T-helper 17 cell (primary cell): ENCODE measurements at places on chromosomes 3 and 15.

DNA sequence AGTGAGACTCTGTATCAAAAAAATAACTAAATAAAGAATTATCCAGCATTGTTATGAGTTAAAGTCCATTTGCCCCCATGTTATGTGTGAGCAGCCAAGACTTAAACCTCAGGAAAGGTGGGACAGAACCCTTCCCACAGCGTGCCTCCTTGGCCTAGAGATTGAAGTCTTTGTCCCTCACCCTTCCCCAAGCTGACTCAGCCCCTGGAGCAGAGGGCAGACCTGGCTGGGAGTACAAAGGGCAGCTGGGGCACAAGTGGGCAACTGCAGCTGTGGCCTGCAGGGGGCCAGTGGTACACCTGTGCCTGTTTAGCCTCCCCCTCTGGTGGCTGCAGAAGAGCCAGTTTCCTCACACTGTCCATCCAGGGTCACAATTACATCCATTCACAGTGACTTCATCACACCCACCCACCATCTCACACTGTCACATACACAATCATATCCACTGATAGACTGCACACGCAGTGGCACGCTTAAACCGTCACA, 940 bp upstream of the ACY1 start:
- no peak for DNase-seq

DNA sequence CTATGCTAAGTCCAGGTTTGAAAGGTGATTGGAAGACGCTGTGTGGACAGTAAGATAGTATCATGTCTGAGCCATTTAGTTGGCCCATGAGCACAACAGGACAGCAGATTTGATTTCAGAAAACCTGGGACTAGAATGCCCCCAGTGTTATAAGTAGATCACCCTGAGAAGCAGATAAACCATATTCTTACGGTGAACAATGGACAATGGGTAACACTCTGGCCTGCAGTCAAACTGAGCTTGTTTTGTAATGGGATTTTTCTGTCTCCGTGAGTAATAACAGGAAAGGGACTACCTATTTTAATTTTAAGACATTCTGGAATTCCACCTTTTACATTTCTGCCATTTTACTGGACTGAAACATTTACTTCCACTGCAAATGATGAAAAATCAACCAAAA, 71.5 kb downstream of the LDHAL6B start:
- no peak for DNase-seq

- DNase-seq: no peak
Measured at GRCh38 chr3:98240131-98240530, 23.9 kb upstream of the OR5H6 start.

GRCh38 chr3:186532598-186533072, 11.5 kb downstream of the CRYGS start:
- DNase-seq: no peak

DNA sequence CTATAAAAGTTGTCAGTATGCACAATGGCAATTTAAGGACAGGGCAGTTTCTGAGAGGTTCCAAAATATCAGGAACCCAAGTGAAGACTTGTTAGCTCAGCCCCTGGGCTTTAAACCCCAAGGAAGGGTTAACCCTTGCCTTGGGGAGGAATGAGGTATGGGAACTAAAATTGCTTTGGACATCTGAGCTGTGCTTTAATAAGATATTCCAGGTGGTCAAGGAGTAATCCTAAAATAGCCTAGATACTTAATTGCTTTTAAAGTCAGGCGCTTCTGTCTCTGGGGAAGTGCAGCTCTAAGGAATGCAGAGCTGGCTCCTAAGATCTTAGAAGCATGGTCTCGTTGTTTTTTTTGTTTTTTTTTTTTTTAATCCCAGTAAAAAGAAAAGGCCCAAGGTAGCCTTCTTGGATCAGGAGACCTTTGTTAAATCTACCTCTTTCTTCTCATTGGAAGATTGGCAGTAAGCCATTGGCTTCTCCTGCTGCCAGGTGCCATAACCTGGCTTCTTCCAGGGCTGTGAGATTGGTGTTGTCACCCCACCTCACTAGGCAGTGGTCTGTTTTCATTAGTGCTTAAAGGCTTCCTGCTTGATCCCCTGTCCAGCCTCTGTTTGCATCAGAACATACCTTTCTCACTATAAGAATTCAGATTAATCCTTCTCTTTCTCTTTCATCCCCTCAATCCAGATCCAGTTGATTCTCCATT, 24.5 kb downstream of the ARID3B start:
- DNase-seq: no peak

GRCh38 chr3:65619451-65619881, 419.3 kb downstream of the MAGI1 start:
- DNase-seq: no peak

DNA sequence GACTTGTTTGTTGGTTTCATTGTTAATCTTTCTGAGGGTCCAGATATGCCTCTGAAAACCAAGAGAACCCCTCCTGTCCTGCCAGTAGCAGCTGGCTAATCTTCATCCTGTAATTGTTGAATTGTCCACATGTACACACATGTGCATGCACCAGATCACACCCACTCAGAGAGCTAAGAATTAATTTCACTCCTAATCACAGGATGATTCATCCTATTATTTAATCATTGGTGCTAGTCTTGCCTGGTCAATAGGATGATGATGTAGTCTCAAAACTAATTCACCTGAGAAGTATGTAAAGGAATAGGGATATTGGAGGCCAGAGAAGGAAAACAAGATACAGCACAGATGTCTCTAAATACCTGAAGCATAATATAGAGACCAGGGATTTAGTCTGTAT, 7.8 kb upstream of the AHSG start:
- no peak for DNase-seq

DNA sequence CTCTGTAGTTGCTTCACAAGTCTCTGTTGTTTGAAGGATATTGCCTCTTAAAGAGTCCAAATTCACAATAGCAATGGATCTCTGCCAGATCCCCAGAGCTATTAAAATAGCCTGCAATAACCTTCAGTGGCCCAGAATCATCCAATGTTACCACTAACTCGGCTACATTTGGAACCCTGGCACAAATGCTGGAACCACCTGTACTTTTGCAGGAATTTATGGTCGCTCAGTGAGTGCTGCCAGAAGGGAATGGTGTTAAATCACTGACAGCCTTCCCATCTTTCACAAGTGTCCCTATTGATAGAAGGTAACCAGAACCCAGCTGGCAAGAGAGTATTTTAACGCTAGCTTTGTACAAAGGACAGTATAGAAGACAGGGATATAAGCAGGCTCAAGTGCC, 298.8 kb upstream of the PLSCR5 start:
- no peak for DNase-seq

DNA sequence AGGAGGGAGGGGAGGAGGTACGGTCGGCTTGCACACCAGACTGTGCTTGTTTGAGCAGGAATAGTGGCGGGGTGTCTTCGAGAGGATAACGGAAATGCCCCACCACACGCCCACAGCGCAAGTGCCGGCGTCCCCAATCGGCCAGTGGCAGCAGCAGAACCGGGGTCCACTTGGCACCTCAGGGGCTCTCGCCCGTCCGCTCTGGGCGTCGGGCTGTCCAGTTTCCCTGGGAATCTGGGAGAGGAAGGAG, 53.7 kb downstream of the CCDC54 start:
- no peak for DNase-seq

DNA sequence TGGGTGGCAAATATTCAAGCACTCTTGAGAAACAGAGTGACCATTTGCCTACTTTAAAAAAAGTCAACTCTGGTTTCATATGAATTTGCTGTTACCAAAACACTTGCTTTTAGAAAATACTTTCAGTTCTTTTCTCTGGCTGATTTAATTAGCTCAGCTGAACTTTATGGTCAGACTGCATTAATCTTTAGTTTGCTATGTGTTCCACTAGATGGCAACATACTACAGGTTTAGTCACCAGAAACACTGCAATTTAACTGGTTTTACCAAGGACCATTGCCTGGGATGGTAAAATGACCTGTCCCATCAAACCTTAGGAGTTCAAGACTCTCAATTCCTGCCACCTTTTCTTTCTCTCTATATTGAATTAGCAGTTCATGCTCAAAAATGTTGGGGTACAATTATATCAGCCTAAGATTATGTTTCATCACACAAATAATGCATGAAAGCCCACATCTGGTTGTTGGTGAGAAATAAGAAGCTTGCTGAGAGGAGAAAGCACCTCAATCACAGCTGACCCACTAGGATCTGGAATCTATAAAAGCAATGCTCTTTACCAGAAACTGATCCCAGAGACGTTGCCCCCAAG, 14.2 kb downstream of the EIF4E3 start:
- no peak for DNase-seq

- DNase-seq: no peak
Measured at GRCh38 chr3:65251375-65251774, 563.6 kb upstream of the ADAMTS9 start.

GRCh38 chr15:31135523-31135922, 34.0 kb upstream of the TRPM1 start:
- DNase-seq: no peak

- DNase-seq: no peak
Measured at GRCh38 chr15:76439542-76439941, 103.0 kb downstream of the ISL2 start.

DNA sequence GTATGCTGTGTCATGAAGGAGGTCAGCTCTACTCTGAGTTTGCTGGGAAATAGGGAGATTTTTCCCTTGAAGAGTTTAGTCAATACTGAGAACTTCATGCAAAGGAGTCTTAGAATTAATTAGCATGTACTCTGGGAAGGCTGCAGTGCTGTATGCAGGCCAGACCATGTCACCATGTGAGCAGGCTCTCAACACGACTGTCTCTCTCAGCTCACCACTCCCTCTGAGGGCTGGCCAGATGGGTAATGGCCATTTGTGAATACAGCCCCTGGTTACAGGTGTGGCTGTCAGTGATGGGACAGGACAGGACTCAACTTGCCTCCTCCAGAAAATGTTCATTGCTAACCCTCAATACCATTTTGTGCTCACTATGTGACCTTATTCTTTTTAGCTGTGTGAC, 5.1 kb upstream of the CERS3 start:
- DNase-seq: no peak

GRCh38 chr15:94206463-94207167, 24.7 kb upstream of the MCTP2 start:
- DNase-seq: no peak

GRCh38 chr3:161251716-161252115, 30.6 kb downstream of the NMD3 start:
- DNase-seq: no peak

DNA sequence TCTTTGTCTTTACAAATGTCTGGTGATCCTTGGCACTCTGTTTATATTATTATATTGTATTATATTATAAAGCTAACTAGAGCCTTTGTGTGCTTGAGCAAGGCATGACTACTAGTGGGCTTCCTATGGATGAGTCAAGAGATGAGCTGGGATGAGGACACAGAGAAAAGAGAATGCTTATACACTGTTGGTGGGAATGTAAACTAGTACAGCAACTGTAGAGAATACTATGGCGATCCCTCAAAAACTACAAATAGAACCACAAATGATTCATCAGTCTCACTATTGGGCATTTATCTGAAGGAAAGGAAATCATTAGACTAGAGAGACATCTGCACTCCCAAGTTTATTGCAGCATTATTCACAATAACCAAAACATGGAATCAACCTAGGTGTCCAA, 40.8 kb upstream of the MED12L start:
- DNase-seq: no peak

- no peak for DNase-seq
Measured at GRCh38 chr3:125108833-125109535, 53.2 kb upstream of the HEG1 start.

GRCh38 chr15:90231028-90232017, 2.4 kb downstream of the CIB1 start:
- DNase-seq: peak; percentile 73

DNA sequence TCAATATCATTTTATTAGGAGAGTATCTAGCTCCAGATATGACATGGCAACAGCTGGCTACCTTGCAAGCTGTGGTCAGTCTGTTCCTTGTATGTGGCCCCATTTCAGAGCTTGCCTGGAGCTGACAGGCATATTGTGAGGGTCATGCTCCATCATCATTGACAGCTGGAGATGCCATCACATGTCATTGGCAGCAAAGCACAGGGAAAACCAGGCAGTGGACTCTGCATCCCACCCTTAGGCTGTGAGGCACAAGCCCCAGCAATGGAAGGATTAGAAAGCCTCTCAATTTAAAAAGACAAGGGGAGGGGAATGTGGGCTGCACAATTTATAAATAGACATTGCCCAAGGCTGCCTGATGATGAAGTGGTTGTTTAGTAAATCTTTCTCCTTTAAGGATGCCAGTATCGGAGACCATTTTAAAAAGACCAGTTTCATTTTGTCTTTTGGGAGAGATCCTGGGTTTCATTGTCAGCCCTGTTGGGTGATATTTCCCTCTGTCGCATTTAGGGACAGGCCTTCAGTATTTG, 27.9 kb downstream of the LNP1 start:
- DNase-seq: no peak

- no peak for DNase-seq
Measured at GRCh38 chr15:86392874-86393273, 313.2 kb downstream of the AGBL1 start.

DNA sequence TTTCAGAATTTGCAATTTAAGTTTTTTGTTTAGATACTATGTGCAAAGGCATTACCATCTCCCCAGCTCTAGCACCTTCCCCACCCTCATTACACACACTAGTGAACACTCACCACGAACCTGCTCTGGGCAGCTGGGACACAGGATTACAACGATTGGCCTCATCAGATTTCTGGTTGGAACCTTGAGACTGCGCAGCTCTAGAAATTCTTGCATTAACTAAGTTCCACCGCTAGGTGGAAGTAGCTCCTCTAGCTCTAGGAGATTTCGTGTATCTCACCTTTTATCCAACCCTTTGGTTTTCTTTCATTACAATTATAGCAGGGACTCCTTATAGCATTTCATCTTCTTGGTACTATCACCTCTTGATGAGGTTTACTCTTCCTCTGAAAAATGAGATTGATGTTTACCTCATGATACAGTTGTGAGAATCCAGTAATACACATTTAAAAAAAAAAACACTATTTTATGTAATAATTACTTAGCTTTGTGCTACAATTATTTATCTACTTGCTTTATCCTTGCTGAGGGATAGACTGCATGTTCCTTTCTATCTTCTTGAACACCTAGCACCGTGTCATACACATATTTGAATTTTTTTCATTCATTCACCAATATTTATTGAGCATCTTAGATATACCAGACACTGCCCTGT, 28.7 kb upstream of the PLOD2 start:
- no peak for DNase-seq

DNA sequence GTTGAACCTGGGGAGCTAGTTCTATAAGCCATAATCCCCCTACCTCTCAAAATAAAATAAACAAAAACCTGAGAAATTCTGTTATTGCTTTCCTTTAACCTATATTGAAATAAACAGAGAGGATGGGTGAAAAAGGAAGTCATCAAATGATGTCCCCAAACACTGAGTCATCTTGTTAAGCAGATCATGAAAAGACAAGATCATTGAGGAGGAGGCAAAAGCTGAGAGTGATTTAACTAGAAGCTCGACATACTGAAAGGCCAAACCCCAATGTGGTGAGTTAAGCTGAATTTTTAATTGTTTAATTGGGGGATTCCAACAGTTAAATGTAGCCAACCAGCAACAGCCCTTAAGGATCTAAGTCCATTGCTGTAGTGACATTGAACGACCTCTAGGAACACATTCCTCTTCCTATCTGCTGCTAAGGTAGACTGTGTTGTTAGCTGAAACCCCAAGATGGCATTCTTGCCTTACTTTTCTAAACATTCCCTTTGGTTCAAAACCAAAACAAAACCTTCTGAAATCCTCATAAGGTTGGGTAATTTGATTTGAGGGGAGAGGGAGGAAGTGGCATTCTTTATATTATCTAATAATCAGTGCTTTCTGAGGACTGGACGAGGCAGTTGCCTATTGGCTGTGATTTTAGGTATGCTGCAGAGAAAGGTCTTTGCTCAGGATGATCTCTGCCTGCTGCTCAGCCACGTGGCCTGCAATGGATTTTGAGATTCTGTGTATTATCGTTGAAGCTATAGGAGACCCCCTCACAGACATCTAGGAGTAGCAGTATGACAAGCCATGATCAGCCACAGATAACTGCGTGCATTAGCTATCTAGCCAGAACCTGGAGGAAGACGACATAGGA, 62.7 kb upstream of the BNIP2 start:
- no peak for DNase-seq
